ENCODE measurements at places on chromosomes 4 and X.

- no peak for DNase-seq
These were observed 1008.5 kb upstream of the LCORL start for GRCh38 chr4:19030048-19030447.

GRCh38 chrX:19728915-19729314 is 158.5 kb downstream of the SH3KBP1 start:
- no peak for DNase-seq

DNA sequence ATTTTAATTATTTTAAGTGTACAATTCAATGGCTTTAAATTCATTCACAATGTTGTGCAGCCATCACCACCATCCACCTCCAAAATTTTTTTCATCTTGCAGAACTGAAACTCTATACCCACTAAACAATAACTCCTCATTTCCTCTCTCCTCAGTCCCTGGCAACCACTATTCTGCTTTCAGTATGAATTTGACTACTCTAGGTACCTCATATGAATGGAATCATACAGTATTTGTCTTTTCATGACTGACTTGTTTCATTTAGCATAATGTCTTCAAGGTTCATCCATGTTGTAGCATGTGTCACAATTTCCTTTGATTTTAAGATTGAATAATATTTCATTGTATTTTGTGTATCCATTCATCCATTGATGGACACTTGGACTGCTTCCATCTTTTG is 46.9 kb downstream of the KIF4A start:
- DNase-seq = no peak

- no peak for DNase-seq
These were observed 98.7 kb upstream of the ARHGAP24 start for GRCh38 chr4:85376285-85376684.

DNA sequence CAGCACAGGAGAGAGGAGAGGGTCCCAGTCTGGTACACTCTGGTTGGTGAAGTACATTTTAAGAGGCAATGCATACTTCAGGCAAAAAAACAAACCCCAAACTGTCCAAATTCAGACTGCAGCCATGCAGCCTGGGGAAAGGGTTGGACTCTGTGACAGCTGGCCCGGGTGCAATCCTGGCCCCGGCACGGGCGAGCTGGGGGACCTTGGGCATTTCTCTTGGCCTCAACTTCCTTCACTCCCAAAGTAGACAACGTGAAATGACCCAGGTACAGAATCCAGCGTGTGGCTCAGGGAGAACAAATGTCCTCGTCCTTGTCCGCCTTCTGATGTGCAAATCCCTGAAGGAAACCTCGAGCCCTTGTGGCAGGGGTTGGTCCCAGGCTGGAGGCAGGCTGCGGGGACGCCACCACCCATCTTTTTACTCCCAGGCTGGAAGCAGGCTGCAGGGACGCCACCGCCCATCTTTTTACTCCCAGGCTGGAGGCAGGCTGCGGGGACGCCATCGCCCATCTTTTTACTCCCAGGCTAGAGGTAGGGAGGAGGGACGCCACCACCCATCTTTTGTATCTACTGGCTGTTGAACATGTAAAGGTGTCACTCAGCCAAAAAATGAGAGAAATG is 62.3 kb downstream of the ACOX3 start:
- no peak for DNase-seq

DNA sequence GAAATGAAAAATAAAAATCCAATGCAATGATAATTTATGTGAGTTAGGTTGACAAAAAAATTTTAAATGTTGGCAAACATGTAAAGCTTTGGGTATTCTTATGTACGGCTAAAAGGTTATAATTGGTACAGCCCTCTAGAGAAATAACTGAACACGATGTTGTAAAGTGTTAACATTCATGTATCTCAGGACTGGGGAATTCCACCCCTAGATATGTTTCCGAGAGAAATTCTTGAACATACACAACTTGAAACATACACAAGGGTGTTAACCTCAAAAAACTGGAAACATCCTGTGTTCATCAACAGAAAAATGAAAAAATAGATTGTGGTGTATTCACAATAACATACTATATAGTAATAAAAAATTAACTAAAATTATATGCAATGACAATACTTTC is 91.8 kb downstream of the CHM start:
- no peak for DNase-seq

Data from BE2C (cell line).